ENCODE measurements at places on chromosomes 5 and 9. TPM values are rescaled to one million over a fixed set of nuclear protein-coding genes. Genes with fewer than 3 reads are reported as not detected.

DNA sequence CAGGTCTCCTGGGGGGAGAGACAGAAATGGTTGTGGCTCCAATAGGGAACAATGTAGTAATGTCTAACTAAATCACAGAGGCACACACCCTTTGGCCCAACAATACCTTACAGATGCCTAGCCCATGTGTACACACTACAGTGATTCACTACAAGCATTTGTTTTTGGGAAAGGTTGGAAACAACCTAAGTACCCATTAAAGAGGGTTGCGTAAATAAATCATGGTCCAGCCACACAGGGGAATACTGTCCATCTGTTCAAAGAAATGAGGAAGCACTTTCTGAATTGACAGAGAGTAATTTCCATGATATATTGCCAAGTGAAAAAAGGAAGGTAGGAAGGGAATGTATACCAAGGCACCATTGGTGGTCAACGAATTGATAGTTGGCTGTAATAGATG, 22.0 kb upstream of the GTF3C5 start:
- no peak for ATAC-seq

GRCh38 chr9:81776390-81776789, 87.0 kb upstream of the TLE1 start:
- ATAC-seq = peak; percentile 89

GRCh38 chr9:95667789-95668188, 151.0 kb upstream of the PTCH1 start:
- ATAC-seq = no peak

- ATAC-seq = no peak
Measured at GRCh38 chr5:124537107-124537506, 209.3 kb downstream of the ZNF608 start.

GRCh38 chr5:96067251-96067650, 105.6 kb upstream of the ELL2 start:
- no peak for ATAC-seq

GRCh38 chr5:119470851-119471451, 18.7 kb downstream of the HSD17B4 start:
- no peak for ATAC-seq

GRCh38 chr9:35727676-35728040, 4.3 kb downstream of the TLN1 start:
- no peak for ATAC-seq

GRCh38 chr5:133230823-133231578, 179.2 kb downstream of the HSPA4 start:
- ATAC-seq = no peak

DNA sequence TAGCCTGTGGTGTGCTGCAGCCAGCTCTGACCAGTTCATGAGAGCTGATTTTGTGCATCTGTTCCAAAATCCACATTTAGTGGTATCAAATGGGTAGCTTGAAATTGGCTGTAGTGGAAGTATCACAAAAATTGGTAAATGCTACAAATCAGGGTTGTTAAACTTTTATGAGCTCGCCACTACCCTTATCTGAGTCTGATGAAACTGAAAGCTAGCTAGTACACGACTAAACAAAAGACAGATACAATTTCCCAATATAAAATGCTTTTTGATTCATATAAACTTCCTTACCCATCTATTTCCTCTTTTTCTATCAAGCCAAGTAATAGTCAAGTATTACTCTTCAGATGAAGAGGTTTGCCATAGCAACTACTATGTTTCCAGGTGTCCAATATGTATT, 392.0 kb downstream of the TMEM161B start:
- no peak for ATAC-seq

SH3RF2 gene
- total RNA-seq = 1.3 TPM

GARIN3 gene
- 0.11 TPM for total RNA-seq

CCNI2 gene
- total RNA-seq = 0.27 TPM

Data from motor neuron (in vitro differentiated cells).